ENCODE measurements at places on chromosomes 4 and X. TPM values are rescaled to one million over a fixed set of nuclear protein-coding genes. Genes with fewer than 3 reads are reported as not detected.

TCEAL7 gene
- total RNA-seq, result 71.6 TPM

ARHGAP36 gene
- 2.4 TPM for total RNA-seq

TRIM61 gene
- total RNA-seq, result 2.7 TPM

CYBB gene
- total RNA-seq, result 12.6 TPM

All from camera-type eye (tissue), 1 donor.